ENCODE measurements at places on chromosomes 7 and 10.

DNA sequence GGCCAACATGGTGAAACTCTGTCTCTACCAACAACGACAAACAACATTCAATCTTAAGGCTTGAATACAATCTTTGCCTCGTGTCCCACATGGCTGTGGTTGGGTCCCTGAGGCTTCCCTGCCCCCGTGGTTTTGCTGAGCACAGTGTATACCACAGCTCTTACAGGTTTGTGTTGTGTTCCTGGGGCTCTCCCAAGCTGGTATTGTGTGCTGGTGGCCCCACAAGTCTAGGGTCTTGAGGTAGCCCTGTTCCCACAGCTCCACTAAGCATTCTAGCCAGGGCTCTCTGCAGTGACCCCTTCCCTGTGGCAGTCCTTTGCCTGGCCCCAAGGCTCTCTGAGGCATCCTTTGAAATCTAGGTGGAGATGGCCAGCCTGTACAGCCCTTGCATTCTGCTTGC is 68.0 kb upstream of the CCNY start:
- peaks cover 8% of the 10 kb centered on the region for H3K4me1 ChIP-seq
- no peak for DNase-seq
- no peaks in the 10 kb centered on the region for H3K27me3 ChIP-seq
- H3K36me3 ChIP-seq = no peaks in the 10 kb centered on the region

DNA sequence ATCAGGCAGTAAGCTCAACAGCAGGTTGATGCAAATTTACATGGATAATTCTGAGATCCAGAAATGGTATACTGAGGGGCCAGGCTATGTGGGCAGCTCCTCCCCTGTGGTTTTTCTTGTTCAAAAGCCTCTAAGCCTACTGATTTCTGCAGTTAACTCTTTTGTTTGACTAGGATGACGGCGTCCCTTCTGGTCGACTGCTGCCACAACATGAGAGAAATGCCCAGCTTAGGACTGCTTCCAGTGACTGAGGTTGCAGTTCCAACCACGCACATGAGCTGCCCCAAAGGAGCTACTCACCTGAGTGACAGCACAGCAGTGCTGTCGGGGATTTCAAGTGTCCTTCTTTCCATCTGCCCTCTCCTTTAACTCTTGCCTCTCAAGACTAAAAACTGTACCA is 973.0 kb upstream of the GHITM start:
- H3K27me3 ChIP-seq = no peaks in the 10 kb centered on the region
- H3K4me1 ChIP-seq = no peaks in the 10 kb centered on the region
- DNase-seq = no peak
- H3K36me3 ChIP-seq = no peaks in the 10 kb centered on the region

DNA sequence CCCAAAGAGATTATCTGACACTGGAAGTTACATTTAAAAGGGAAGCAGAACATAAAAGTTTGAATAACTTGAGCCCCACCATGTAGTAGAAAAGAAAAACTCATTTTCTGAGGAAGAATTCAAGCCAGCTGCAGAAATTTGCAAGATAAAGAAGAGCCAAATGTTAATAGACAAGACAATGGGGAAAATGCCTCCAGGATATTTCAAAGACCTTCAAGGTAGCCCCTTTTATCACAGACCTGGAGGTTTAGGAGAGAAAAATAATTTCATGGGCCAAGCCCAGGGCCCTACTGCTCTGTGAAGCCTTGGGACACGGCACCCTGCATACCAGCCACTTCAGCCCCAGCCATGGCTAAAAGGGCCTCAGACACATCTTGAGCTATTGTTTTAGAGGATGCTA is 18.4 kb upstream of the AKR1C1 start:
- H3K27ac ChIP-seq = no peak overlapping the region
- no peaks in the 10 kb centered on the region for H3K36me3 ChIP-seq
- peaks cover 14% of the 10 kb centered on the region for H3K4me1 ChIP-seq
- no peak overlapping the region for H3K4me3 ChIP-seq

GRCh38 chr7:91636129-91636724 is 244.3 kb downstream of the MTERF1 start:
- H3K27me3 ChIP-seq = no peaks in the 10 kb centered on the region
- DNase-seq = no peak
- H3K36me3 ChIP-seq = no peaks in the 10 kb centered on the region

DNA sequence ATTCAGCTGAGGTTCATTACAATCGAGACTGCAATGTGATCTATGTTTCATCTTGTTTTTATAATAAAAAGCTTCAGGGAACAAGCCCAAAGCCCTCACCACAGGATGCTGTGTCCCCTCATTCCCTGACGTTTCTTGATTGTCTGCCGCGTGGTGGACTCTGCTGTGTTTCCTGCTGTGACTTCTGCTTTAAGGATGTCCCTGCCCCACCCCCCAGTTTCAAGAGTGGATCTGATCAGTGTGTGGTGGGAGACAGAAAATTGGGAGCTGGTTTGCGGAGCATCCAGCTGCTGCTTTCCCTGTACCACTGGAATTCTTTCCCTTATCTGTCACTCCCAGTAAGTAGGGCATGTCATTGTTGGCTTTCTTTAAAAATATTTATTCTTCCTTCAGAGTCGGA is 86.2 kb downstream of the CREM start:
- no peaks in the 10 kb centered on the region for H3K27me3 ChIP-seq
- no peaks in the 10 kb centered on the region for H3K36me3 ChIP-seq
- peak overlapping the region; percentile 51 for H3K27ac ChIP-seq
- peaks cover 25% of the 10 kb centered on the region for H3K4me1 ChIP-seq

- H3K27ac ChIP-seq = no peak overlapping the region
- no peak for DNase-seq
- H3K4me3 ChIP-seq = no peak overlapping the region
- H3K36me3 ChIP-seq = no peaks in the 10 kb centered on the region
Measured at GRCh38 chr7:112225006-112225405, 18.5 kb downstream of the ZNF277 start.

Data from SJSA1 (cell line).